Kidney epithelial cell (primary cell): ENCODE measurements at places on chromosomes 12 and 14. TPM values are rescaled to one million over a fixed set of nuclear protein-coding genes. Genes with fewer than 3 reads are reported as not detected.

GRCh38 chr14:38873941-38874612 is 229.0 kb downstream of the SEC23A start:
- DNase-seq: no peak

DNA sequence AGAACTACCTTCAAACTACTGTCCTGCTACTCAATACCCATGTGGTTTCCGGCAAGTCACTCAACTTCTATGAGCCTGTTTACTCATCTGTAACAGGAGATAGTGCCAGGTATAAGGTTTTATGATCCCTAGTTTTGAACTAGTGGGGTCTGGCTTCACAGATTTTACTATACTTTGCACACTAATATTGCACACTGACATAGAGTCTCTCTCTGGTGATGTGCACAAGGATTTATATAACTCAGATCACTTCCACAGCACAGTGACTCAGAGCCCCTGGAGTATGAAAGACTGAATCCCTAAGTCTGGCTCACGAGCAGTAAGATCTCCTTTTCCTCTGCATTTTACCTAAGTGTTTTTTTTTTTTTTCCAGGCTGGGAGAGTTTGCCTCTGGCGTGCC is 69.7 kb upstream of the SLC38A2 start:
- DNase-seq: peak; percentile 59

DNA sequence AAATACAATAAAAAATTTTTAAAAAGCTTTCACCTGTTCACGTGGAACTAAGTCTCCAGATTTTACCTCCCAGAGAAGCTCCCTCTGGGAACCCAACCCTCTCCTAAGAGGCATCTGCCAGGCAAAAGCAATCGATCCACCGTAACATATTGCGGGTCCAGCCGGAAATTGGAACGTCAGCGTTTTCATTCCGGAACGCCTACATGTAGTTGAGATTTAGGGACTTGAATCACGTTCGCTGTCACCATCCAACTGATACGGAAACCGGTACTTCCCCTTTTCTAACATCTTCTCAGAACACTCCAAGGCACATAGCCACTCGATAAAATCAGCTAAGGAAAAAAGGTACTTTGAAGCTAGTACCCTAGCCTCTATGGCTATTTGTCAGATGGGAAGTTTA is 70.3 kb downstream of the COX16 start:
- no peak for DNase-seq

GRCh38 chr14:56102941-56103340 is 15.3 kb upstream of the PELI2 start:
- DNase-seq: no peak

- no peak for DNase-seq
Observed at GRCh38 chr12:39467432-39467870, 24.5 kb upstream of the KIF21A start.

GRCh38 chr14:99199846-99200653 is 71.9 kb downstream of the BCL11B start:
- no peak for DNase-seq

DNA sequence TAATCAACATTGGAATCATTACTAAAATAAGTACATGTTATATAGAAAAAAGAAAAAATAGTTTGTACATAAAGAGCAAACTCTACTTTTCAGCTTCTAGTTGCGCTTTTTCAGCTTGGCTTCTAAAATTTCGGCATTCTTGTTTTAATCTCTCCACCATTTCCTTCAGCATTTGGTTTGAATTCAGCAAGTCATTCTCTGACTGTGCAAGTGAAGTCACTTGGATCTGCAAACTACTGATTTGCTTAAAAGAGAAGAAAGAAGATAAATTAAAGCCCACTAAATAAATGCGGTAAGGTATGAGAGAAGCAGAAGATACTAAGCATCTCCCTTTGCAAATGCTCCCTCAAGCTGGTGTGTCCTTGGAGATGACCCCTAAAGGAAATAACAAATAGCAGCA is 126.3 kb downstream of the CEP83 start:
- DNase-seq: no peak

Gene FGD4
- total RNA-seq: 11.0 and 17.5 TPM in 2 replicates

Gene BCL11B
- 2.1 and 2.3 TPM in 2 replicates for total RNA-seq

Gene FOXG1
- 0.17 TPM in 1 of 2 replicates, not detected in the other for total RNA-seq
